CD4-positive, alpha-beta T cell treated with Interferon gamma for 1 hour (primary cell): ENCODE measurements at places on chromosomes 12 and 14.
A peak's percentile ranks its signal among the peaks of the same experiment; 100 is the strongest.

- peak; percentile 13 for DNase-seq
These were observed 36.2 kb downstream of the SYNE3 start for GRCh38 chr14:95480109-95480886.

DNA sequence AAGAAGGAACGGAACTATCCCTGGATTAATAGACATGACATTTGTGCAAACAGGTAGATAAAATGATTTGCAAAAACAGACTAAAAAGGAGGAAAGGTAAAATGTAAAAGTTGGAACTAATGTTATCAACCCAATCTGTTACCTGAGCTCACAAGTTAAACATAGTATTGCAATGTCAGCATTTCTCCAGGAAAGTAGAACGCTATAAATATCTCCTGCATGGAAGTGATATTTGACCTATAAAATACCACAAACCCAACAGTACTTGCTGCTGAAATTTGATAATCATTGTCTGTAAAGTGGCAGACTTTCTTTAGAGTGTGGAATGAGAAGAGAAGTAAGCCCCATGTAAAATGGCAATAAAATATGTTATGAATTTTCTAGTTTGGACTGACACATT, 1435.7 kb downstream of the LRFN5 start:
- DNase-seq = no peak

- no peak for DNase-seq
These were observed 325.9 kb upstream of the PRICKLE1 start for GRCh38 chr12:42915426-42915825.

GRCh38 chr14:99174770-99175319, 97.2 kb downstream of the BCL11B start:
- no peak for DNase-seq

DNA sequence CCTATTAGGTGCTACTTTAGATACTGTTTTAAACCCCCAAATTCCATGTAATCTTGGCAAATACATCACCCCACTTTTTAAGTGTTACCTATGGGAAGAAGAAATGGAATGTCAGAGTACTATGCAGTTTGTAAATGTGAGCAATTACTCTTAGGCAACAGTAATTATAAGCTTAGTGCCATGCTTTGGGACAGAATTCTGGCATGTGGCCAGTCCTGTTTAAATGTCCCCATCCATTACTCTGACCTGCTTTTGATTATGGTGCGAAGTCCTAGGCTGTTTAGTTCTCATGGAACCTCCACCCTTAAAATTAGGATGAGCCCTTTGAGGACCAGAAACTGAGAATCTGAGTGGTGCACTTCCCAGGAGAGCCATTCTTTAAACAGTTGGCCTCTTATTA, 321.4 kb upstream of the RGS6 start:
- DNase-seq = no peak

DNA sequence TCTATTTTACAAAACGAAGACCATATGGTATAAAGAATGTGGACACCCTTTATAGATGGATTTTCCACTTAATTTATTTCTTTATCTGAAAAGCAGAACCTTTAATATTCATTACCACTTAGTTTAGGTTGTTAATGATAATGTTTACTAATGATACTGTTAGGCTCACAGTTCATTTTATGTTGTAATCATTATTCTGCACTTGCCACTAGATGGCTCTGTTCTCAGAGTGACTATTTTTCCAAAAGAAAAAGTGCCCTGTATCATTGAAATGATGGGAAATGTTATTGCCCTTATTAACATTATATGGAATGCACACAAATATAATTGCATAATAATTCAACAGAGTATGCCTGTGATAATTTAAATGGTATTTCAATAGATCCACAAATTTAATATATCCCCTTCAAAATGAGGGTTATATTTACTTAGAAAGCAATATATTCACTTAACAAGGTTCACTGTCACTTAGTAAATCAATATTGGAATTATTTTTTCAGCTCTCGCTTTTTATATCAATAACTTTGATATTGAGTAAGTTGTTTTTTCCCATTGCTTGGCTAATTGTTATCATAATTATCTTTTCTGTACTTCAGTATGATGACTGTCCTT, 95.7 kb downstream of the PDE3A start:
- DNase-seq = no peak

DNA sequence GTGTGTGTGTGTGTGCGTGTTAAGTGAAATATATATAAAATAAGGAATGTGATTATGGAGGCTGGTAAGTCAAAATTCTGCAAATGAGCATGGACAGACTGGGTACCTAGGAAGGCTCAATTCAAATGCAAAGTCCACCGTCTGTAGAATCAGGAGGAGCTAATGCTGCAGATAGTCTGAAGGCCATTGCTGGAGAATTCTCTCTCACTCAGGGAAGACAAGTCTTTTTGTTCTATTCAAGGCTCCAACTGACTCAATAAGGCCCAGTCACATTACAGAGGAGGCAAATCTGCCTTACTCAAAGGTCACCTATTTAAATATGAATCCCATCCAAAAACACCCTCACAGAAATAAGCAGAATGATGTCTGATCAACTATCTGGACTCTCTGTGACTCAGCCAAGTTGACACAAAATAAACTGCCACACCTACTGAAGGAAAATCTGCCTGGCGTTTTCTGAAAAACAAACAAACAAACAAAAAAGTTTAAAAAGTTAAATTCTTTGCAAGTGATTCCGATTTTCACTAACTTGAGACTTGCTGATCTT, 684 bp upstream of the KLRF2 start:
- no peak for DNase-seq

- DNase-seq = peak; percentile 80
These were observed 14.8 kb downstream of the PROX2 start for GRCh38 chr14:74860899-74861733.

- no peak for DNase-seq
These were observed 94.5 kb upstream of the VASH1 start for GRCh38 chr14:76666746-76667145.

GRCh38 chr14:91286530-91286937, 42.0 kb upstream of the GPR68 start:
- DNase-seq = peak; percentile 65

DNA sequence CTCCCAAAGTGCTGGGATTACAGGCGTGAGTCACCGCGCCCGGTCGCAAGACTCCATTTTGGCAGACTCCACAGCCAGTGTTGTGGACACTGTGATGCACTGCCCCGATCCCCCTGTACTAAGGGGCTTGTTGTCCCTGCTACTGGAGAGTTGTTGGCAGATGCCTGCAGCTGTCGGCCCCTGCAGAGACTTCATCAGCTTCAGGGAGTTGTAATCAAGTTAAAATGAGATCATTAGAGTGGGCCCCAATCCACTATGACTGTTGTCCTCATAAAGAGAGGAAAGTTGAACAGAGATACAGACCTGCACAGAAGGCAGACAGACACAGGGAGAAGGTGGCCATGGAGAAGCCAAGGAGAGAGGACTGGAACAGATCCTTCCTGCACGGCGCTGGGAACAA, 23.7 kb upstream of the TUBA1A start:
- DNase-seq = no peak
